ENCODE measurements at places on chromosomes 1 and 21.
A peak's percentile ranks its signal among the peaks of the same experiment; 100 is the strongest.

DNA sequence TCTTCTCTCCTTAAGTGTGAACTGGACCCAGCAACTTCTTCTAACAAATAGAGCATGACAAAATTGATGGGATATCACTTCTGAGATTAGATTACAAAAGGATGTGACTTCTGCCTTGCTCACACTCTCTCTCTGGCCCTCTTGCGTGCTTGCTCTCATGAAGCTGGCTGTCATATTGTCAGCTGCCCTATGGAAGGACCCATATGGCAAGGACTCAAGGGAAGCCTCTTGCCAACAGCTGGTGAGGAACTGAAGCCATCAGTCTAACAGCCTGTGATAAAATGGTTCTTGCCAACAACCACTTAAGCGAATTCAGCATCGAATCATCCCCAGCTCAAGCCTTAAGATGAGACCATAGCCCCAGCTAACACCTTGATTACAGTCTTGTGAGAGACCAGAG is 4.8 kb upstream of the TLR5 start:
- no peak for DNase-seq

DNA sequence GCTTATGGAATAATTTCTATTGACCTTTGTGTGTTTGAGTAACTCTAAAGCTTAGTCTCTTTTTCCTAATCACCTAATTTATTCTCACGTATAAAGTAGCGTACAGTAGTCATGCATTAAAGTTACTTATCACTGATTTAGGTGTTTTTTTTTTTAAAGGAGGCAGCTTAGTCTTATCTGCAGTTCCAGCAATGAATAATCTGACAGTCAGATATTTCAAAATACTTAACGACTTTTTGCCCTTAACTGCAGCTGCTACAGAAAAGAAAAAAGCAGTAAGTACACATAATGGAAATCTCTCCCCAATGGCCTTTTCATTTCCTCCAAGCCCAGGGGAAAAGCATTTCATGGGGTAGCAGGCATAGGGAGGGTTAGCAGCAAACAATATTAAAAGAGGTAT is 54.6 kb downstream of the SLC35F3 start:
- DNase-seq: no peak

- DNase-seq: no peak
These were observed 57.2 kb downstream of the AGPAT3 start for GRCh38 chr21:43921979-43922945.

GRCh38 chr1:58814251-58815068 is 30.6 kb upstream of the JUN start:
- DNase-seq: peak; percentile 45

DNA sequence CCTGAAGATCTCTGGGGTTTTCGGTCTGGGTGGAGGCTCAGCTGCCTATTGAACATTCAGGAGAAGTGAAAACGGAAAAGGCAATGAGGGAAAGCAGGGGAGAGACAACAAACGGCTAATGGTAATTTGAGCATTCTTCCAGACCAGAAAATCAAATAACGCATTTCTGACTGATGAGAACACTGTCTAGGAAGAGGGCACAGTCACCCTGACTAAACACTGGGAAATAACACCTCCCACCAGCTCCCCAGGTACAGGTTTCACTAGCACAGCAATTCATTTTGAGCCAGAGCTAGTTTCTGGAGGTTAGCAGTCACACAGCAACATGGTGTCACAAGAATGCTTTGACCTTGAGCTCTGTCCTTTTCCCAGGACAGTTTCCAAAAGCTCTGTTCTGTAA is 21.1 kb downstream of the NCF2 start:
- no peak for DNase-seq

GRCh38 chr1:33298623-33299277 is 22.1 kb downstream of the A3GALT2 start:
- DNase-seq: peak; percentile 64

DNA sequence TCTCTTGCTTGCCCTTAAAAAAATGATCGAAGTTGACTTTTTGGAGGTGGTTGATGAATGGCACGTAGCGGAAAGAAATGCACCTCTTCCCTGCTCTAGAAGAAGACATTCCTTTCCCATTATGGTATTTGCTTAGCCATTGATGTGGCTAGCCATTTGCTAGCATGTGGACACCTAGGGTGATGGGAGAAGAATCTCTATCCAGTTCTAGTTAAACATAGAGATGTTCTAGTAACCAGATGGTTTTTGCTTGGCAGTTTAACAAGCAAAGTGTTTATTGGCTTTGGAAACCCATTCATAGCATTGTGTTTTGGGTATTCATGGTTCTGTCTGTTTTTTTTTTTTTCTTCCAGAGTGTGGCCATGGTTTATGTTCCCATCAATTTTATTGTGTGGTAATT is 78.9 kb downstream of the KCNJ6 start:
- DNase-seq: no peak

- no peak for DNase-seq
These were observed 192.2 kb downstream of the PRDM2 start for GRCh38 chr1:13892198-13892597.

DNA sequence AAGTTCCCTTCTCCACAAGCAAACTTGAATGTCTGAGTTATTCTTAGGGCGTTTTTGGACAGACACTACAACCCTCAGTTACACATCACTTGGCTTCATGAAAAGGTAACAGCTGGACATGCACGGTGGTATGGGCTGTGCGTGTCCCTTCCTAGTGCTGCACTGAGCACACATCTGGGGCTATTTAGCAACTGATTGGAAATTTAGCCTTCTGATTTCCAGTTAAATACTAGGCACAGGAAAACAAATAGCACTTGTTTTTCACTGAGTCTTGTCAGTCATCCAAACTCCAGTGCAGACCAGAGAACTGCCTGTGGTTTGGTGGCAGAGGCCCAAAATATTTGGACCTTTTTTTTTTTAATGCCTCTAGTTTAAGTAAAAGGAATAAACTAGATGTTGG is 134.7 kb downstream of the TGFBR3 start:
- no peak for DNase-seq

- DNase-seq: no peak
These were observed 30.0 kb downstream of the ZNF697 start for GRCh38 chr1:119617751-119618691.

GRCh38 chr1:54378157-54378873 is 27.9 kb downstream of the SSBP3 start:
- DNase-seq: no peak

DNA sequence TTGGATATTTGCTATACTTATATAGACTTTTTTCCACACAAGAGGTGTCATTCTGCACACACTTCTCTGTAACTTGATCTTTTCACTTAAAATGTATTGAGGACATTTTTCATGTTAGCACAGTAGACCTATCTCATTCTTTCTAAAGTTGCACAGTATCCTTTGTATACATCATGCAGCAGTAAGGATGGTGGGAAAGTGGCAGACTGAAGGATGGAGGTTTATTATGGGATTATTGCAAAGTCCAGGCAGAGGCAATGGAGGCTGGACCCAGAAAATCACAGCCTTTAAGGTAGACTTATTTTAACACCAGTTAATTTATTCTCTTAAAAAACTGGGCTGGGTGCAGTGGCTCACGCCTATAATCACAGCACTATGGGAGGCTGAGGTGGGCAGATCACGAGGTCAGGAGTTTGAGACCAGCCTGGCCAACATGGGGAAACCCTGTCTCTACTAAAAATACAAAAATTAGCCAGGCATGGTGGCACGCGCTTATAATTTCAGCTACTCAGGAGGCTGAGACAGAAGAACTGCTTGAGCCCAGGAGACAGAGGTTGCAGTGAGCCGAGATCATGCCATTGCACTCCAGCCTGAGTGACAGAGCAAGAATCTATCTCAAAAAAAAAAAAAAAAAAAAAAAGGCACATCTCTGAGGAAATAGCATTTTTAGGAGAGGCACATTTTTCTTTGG is 25.8 kb downstream of the SLAMF1 start:
- DNase-seq: no peak

DNA sequence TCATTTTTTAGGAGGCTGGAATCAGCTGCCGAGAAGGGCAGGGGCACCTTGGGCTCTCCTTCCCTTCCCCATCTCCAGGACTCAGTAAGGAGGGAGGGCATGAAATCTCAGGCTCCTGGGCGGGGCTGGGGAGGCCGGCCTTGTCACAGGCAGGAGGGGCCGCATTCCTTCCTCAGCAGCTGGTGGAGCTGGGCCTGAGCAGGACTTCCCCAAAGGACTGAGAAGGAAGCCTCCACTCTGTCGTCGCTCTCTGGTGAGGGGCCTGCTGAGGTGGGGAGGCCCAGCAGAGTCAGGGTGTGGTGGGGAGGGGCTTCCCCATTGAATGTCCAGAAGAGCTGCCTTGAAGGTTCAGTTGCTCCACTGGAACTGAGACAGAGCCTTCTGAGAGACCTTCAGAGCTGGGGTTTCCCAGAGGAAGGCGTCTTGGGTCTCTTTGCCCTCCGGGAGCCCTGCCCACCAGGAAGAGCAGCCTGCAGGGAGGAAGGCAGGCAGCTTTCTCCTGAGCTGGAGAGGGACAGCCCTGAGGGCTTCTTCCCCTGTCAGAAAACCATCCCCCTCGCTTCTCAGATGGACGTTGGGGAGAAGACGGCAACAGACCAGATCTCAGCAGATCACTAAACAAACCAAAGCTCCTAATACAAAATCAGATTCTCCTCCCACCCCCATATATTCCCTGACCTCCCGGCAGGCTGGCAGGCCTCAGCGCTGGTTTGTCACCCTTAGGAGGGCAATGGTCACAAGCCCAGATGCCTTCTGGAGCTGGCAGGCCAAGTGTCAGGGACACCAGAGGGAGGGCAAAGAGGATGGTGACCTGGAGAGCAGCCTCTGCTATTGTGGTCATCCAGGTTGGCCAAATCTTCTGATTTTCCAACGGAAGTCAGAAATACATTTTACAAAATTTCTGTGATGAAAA is 10.7 kb downstream of the KCNA10 start:
- no peak for DNase-seq

DNA sequence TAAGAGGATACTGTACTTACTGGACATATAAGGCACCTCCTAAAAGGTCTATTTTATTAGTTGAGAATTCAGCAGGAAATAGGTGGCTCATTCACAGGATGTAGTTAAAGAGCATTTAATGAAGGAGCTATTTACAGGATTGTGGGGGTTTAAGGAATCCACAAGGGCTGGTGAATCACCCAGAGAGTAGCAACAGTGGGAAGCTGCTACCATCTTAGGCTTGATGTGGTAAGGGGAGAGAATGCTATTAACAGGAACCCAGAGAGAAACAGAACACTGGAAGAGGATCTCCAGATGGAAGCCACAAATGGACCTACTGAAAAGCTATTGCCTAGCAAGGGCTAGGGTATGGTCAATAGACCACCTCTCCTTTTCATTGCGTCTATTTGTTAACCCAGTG is 52.0 kb upstream of the COL11A1 start:
- DNase-seq: no peak

DNA sequence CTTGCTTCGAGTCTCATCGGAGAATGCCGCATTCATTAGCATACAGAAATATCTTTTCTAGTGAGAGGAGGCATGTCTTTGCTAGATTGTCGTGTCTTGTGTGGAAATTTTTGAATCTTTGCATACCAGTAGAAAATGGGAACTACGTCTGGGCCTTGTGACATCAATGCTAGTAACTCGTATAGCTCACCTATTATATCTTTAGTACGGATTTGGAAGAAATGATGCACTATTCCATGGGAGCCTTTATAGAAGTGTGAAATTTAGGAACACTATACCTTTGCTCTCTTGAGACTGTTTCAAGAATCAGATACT is 835 bp downstream of the UHMK1 start:
- no peak for DNase-seq

DNA sequence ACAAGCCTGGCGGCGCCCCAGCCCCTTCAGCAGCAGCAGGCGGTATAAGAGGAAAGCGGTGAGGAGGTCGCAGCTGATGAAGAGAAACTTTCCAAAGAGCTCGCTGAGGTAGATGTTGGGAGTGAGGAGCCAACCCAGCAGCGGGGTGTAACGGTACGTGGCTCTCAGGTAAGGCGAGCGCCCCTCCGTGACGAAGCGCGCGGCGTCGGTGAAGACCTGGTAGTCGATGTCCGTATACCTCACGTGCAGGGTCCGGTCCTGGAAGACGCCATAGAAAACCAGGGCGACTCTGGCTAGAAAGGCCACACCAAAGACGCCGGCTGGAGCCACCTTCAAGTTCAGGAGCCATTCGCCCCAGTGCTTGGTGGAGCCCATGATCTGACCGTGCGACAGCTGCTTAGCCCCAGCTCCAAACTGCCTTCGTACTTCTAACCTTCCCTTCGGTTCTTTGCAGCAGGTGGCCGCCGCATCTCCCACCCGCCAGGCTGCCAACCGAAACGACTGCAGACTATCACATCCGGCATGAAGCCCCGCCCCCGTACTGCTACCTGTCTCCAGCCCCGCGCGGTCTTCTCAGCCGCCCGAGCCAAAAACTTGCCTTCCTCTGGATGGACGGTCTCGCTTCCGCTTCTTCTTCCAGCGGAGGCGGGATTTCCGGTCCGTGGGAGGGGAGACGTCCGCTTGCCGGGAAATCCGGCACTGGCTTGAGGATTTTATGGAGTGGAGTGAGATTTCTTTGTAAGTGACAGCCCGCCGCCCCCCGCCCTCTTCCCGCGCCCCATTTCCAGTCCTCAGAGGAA is at the start of gene PIGM:
Gene PIGM, minus strand, starts transcription at position 626 of the 800 bp plus-strand sequence. Its CDS starts 251 bp downstream, at position 375.
- peak; percentile 98 for DNase-seq

DNA sequence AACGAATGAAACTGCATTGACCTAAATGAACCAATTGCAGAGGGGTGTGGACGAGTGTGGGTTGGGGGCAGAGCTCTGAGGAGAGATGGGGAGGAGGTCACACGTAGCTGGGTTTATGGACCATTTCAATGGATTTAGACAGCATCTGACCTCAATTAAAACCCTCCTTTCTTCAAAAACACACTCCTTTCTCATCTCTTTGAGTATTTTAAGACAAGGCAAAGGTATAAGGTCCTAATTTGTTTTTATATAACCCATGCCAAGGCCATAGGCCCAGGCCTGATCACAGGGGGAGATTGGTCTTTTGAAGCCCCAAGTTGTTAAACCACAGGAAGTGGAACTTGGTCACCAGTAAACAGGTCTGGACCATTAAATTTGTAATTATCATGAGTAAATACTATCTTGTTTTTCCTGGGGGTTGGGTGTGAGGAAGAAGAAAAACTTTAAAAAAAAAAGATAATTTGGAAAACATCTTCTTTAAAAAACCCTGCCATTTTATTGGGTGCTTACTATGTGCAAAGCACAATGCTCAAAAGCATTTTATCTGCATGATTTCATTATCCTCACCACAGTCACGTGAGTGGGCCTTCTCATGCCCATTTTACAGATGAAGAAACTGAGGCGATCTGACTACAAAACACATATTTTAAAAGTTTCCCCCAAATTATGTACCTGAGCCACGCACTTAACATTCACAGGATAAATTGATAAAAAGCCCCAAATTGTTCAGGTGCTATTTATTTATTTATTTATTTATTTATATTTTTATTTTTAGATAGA is 8.9 kb upstream of the INAVA start:
- DNase-seq: no peak

GRCh38 chr1:46005594-46005993 is 126.8 kb downstream of the PIK3R3 start:
- no peak for DNase-seq

DNA sequence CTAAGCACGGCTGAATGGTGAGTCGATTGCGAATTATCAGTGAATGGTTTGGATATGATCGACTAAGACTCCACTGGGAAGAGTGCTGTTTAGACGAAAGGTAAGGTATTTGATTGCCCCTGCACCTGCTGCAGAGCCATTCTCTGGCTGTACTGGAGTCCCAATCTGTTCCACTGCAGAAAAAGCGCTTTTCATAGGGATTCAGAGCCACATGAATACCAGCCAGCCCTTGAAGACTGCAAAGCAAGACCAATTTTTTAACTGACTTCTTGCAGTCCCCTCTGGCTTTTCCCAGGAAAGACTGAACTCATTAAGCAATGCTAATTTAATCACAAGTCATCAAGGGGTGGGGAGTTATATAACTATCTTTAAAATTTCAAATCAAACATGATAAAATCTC is 1.3 kb downstream of the GREM2 start:
- no peak for DNase-seq

GRCh38 chr1:232040260-232040659 is 413.7 kb downstream of the DISC1 start:
- no peak for DNase-seq

- DNase-seq: no peak
These were observed 588 bp upstream of the PACC1 start for GRCh38 chr1:212415107-212415841.

All from NCI-H774 (cell line).